Activated naive CD8-positive, alpha-beta T cell treated with anti-CD3 and anti-CD28 coated beads, Interleukin-2, amount 10 ng/mL, durations not matched to agents 7 days and 5 days (primary cell): ENCODE measurements at places on chromosomes 7 and 10. TPM values are rescaled to one million over a fixed set of nuclear protein-coding genes. Genes with fewer than 3 reads are reported as not detected.
A peak's percentile ranks its signal among the peaks of the same experiment; 100 is the strongest.

GRCh38 chr10:96814264-96814663 lies 17.8 kb upstream of the LCOR start:
- H3K4me1 ChIP-seq = no peaks in the 10 kb centered on the region
- no peak overlapping the region for H3K27ac ChIP-seq
- no peak overlapping the region for H3K4me3 ChIP-seq
- H3K36me3 ChIP-seq = no peaks in the 10 kb centered on the region

DNA sequence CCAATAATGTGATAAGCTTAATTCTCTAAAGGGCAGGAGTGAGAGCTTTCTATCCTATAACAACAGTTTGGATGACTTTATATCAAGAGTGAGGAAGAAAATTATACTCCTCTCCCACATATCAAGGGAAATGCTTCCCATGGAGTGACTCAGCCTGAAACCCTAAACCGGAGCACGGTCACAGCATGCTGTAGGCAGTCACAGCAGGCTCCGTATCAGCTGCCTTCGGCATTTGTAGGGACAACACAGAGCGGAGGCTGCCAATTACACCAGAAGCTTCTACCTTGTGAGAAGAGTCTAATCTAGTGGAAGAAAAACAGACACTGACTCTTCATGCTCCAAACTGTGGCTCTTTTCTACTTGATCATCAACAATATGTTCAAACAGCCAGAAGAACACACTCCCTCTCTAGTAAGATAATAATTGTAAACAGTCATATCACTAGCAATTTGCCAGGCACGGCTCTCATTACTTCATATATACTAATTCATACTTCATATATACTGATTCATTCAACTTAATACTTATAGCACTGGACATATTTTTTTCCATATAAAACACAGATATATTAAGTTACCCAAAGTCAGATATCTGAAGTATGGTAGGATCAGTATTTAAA lies 65.9 kb downstream of the DGKB start:
- no peak overlapping the region for H3K4me3 ChIP-seq
- no peak for DNase-seq
- no peaks in the 10 kb centered on the region for H3K36me3 ChIP-seq
- no peaks in the 10 kb centered on the region for H3K27me3 ChIP-seq
- no peaks in the 10 kb centered on the region for H3K4me1 ChIP-seq

DNA sequence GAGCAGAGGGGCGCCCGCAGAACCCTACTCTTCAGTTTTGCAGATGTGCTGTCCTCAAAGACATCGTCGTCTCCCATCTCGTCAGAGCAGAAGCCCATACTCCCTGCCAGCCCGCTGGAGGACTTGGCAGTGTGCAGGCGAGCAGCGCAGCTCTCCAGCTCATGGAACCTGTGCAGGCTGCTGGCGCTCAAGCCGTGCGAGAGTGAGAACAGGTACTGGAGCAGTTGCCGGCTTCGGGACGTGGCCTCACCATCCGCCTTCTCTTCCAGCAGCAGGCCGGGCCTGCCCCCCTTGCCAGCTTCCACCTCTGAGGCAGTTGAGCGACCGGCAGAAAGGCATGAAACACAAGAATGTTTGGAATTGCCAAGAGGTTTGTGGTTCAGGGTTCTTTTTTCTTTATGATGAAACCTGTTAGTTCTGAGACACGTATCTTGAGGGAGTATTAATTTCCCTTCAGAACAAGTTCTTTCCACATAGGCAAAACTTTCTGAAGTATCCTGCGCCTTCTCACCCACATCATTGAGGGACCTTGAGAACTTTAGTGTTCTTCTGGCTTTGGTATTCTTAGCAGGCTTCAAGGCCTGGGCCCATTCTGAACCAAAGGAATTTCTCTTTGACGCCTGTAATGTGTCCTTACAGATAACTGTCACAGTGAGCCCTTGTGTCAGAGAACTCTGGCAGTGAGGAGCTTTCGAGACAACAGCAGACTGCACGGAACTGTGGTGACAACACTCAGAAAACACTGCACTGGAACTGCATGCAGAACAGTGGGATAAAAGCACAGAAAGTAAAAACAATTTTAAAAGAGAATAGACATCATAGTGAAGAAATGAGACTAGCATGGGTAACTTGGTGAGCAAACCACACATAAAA lies 89.5 kb downstream of the ALOX5 start:
- no peaks in the 10 kb centered on the region for H3K27me3 ChIP-seq
- peaks cover 21% of the 10 kb centered on the region for H3K36me3 ChIP-seq
- no peak for DNase-seq
- H3K4me1 ChIP-seq = peaks cover 46% of the 10 kb centered on the region
- no peak overlapping the region for H3K4me3 ChIP-seq

GRCh38 chr7:19113855-19114550 lies 3.4 kb downstream of the TWIST1 start:
- H3K4me3 ChIP-seq = no peak overlapping the region
- no peak overlapping the region for H3K27ac ChIP-seq
- H3K4me1 ChIP-seq = peaks cover 2% of the 10 kb centered on the region
- H3K27me3 ChIP-seq = peaks cover 74% of the 10 kb centered on the region
- DNase-seq = no peak
- H3K36me3 ChIP-seq = no peaks in the 10 kb centered on the region

- peaks cover 34% of the 10 kb centered on the region for H3K27me3 ChIP-seq
- H3K27ac ChIP-seq = no peak overlapping the region
- peak; percentile 66 for DNase-seq
- H3K4me1 ChIP-seq = no peaks in the 10 kb centered on the region
- no peak overlapping the region for H3K4me3 ChIP-seq
These were observed 1.7 kb upstream of the CXCL12 start for GRCh38 chr10:44386546-44387052.

- no peak for DNase-seq
- no peaks in the 10 kb centered on the region for H3K36me3 ChIP-seq
- no peak within 1 kb of the TSS for H3K4me3 ChIP-seq
- H3K4me1 ChIP-seq = no peaks in the 10 kb centered on the region
These were observed at the start of gene RGR for GRCh38 chr10:84244651-84245270. Gene RGR, plus strand, starts transcription at chr10:84245053. Its CDS starts 38 bp downstream, at chr10:84245091.

GRCh38 chr10:79018521-79019011 lies 50.2 kb upstream of the ZMIZ1 start:
- peak; percentile 13 for DNase-seq
- H3K27me3 ChIP-seq = peaks cover 5% of the 10 kb centered on the region
- H3K36me3 ChIP-seq = no peaks in the 10 kb centered on the region
- H3K4me1 ChIP-seq = peaks cover 2% of the 10 kb centered on the region
- H3K4me3 ChIP-seq = no peak overlapping the region

GRCh38 chr10:491667-492424 lies 197.6 kb downstream of the DIP2C start:
- H3K27ac ChIP-seq = no peak overlapping the region
- no peak for DNase-seq
- H3K36me3 ChIP-seq = no peaks in the 10 kb centered on the region
- no peak overlapping the region for H3K4me3 ChIP-seq

PON1 gene
- total RNA-seq = not detected

DNA sequence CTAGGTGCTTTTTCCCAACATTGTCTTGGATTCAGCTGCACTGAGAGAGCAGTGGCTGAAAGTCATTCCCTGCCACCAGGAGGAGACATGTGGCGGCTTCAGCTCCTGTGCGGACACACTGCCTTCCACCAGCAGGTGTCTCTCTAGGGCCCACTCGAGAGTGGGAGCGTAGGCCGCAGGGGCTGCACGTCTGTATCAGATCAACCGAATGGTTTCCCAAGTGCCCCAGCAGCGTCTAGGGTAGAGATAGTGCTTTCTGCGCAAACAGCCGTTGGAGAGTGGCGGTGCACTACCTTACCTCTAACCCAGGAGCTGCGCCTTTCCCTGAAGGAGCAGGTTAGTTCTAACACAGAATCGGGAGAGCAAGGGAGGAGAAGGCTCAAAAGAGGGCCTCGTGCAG lies 31.7 kb downstream of the PAPOLB start:
- no peak overlapping the region for H3K4me3 ChIP-seq
- DNase-seq = peak; percentile 60
- peaks cover 4% of the 10 kb centered on the region for H3K4me1 ChIP-seq
- H3K36me3 ChIP-seq = no peaks in the 10 kb centered on the region

DGKI gene
- total RNA-seq = not detected

LRIT1 gene
- total RNA-seq = not detected

DNA sequence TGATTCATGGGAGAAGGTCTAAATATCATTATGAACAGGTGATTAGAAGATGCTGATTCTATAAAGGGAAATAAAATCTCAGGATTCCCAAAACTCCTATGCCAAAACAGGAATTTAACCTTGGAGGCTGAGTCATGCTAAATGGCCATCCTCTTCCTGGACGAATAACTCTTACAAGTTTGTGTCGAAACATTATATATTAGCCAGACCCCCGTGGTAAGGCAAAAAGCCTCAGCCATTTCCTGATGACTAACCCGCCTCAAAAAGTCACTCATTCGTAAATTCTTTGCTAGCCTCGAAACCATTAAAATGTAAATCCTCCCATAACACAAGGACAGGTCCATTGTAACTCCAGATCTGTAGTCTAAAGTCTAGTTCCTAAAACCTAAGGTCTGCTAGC lies 32.0 kb downstream of the CUL2 start:
- no peak for DNase-seq
- peaks cover 26% of the 10 kb centered on the region for H3K36me3 ChIP-seq
- no peaks in the 10 kb centered on the region for H3K27me3 ChIP-seq
- peaks cover 10% of the 10 kb centered on the region for H3K4me1 ChIP-seq
- H3K4me3 ChIP-seq = no peak overlapping the region

- H3K4me1 ChIP-seq = no peaks in the 10 kb centered on the region
- no peak overlapping the region for H3K27ac ChIP-seq
- no peaks in the 10 kb centered on the region for H3K36me3 ChIP-seq
- no peak overlapping the region for H3K4me3 ChIP-seq
These were observed 359.2 kb downstream of the PHF14 start for GRCh38 chr7:11332865-11333228.

- H3K4me1 ChIP-seq = peaks cover 81% of the 10 kb centered on the region
- peak overlapping the region; percentile 93 for H3K27ac ChIP-seq
- no peak for DNase-seq
- H3K36me3 ChIP-seq = peaks cover 36% of the 10 kb centered on the region
These were observed 64.4 kb upstream of the CARD11 start for GRCh38 chr7:3107889-3108570.

- peaks cover 2% of the 10 kb centered on the region for H3K27me3 ChIP-seq
- no peak overlapping the region for H3K27ac ChIP-seq
- peaks cover 2% of the 10 kb centered on the region for H3K4me1 ChIP-seq
- DNase-seq = no peak
These were observed 76.1 kb downstream of the LRRC17 start for GRCh38 chr7:102988631-102989560.

DNA sequence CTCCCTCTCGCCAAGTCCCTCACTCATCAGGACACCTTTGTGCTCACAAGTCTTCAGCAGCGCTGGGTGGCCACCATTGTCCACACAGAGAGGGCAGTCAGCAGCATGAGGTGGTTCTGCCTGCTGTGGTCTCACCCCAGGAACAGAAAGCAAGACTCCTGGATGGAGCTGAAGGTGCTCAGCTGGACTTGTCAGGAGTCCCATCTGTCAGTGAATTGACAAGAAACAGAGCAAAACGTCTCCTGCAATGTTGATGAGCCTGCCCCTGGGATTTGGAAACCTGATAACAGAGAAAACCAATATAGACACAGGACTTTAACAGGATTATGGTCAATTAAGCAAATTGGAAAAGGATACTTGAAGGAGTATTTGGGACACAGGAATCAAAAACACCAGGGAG lies 122.2 kb upstream of the PRSS58 start:
- DNase-seq = no peak
- no peaks in the 10 kb centered on the region for H3K36me3 ChIP-seq
- H3K27me3 ChIP-seq = peaks cover 11% of the 10 kb centered on the region
- H3K4me3 ChIP-seq = no peak overlapping the region
- H3K27ac ChIP-seq = no peak overlapping the region

TACC2 gene
- total RNA-seq = not detected

DNA sequence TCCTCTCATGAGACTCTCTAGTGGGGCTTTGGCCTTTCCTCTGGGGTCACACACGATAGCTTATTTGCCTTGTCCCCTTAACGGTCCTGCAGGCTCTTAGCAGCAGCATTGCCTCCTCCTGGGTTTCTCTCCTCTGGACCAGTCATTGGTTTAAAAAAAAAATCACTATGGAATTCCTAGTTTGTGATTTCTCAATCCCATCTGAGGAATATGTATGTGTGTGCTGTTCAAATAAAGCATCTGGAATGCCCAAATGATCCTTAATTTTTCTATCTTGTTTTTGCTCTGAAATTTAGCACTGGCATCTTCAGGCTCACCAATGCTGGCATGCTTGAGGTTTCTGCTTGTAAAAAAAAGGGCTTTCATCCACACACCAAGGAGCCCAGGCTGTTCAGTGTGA lies 30.5 kb downstream of the ACTA2 start:
- DNase-seq = no peak
- H3K36me3 ChIP-seq = peaks cover 47% of the 10 kb centered on the region
- H3K4me3 ChIP-seq = no peak overlapping the region
- H3K27ac ChIP-seq = no peak overlapping the region
- no peaks in the 10 kb centered on the region for H3K27me3 ChIP-seq
- peaks cover 2% of the 10 kb centered on the region for H3K4me1 ChIP-seq

GRCh38 chr7:55540226-55540858 lies 32.0 kb downstream of the VOPP1 start:
- H3K4me1 ChIP-seq = peaks cover 36% of the 10 kb centered on the region
- DNase-seq = no peak
- no peak overlapping the region for H3K4me3 ChIP-seq
- H3K36me3 ChIP-seq = peaks cover 22% of the 10 kb centered on the region
- H3K27ac ChIP-seq = no peak overlapping the region

- no peaks in the 10 kb centered on the region for H3K27me3 ChIP-seq
- peak; percentile 36 for DNase-seq
- H3K4me1 ChIP-seq = peaks cover 44% of the 10 kb centered on the region
- no peak overlapping the region for H3K4me3 ChIP-seq
- H3K36me3 ChIP-seq = peaks cover 37% of the 10 kb centered on the region
- no peak overlapping the region for H3K27ac ChIP-seq
These were observed 346.6 kb upstream of the KLF6 start for GRCh38 chr10:4131407-4132215.

DNA sequence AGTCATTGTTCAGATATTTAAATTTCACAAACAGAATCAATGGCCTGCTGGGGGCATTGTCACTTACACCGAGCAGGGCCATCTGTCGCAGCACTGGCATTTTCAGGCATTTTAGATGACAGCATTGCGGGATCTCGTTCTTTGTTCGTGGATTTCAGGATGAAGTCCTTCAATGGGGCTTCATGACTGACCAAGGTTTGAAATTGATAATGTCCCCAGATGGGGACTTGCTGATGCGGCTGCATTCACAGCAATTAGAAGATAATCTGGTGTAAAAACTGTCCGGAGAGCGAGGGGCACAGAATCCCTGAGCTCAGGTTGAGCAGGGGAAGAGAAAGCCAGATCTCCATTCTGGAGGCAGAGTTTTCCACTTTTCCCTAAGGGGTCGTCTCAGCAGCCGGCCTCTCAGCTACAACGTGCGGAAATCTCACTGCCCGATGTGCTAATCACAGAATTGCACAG lies 1.9 kb upstream of the C7orf33 start:
- no peak for DNase-seq
- H3K36me3 ChIP-seq = no peaks in the 10 kb centered on the region
- no peak overlapping the region for H3K4me3 ChIP-seq
- no peak overlapping the region for H3K27ac ChIP-seq
- peaks cover 10% of the 10 kb centered on the region for H3K4me1 ChIP-seq
- H3K27me3 ChIP-seq = peaks cover 35% of the 10 kb centered on the region
